ENCODE measurements at places on chromosomes 5 and 9. TPM values are rescaled to one million over a fixed set of nuclear protein-coding genes. Genes with fewer than 3 reads are reported as not detected.

DNA sequence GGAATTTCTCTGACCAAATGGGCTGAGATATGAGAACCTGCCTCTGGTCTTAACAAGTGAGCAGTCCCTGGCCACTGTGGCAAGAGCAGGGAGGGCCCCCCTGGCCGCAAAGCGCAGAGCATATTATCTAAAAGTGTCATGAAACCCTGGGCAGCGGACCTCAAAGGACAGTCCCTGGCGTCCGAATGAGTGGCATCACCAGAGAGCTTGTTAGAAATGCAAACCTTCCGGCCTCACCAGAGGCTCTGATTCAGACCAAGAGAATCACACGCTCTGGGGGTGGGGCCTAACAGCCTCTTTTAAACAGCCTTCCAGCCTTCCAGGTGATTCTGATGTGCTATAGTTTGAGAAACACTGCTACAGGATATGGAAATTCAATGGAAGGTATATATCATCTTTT lies 10.9 kb downstream of the PTPN3 start:
- no peaks in the 10 kb centered on the region for H3K4me1 ChIP-seq
- H3K4me3 ChIP-seq = no peak overlapping the region
- no peak for DNase-seq
- peaks cover 17% of the 10 kb centered on the region for H3K27me3 ChIP-seq
- H3K36me3 ChIP-seq = no peaks in the 10 kb centered on the region

DNA sequence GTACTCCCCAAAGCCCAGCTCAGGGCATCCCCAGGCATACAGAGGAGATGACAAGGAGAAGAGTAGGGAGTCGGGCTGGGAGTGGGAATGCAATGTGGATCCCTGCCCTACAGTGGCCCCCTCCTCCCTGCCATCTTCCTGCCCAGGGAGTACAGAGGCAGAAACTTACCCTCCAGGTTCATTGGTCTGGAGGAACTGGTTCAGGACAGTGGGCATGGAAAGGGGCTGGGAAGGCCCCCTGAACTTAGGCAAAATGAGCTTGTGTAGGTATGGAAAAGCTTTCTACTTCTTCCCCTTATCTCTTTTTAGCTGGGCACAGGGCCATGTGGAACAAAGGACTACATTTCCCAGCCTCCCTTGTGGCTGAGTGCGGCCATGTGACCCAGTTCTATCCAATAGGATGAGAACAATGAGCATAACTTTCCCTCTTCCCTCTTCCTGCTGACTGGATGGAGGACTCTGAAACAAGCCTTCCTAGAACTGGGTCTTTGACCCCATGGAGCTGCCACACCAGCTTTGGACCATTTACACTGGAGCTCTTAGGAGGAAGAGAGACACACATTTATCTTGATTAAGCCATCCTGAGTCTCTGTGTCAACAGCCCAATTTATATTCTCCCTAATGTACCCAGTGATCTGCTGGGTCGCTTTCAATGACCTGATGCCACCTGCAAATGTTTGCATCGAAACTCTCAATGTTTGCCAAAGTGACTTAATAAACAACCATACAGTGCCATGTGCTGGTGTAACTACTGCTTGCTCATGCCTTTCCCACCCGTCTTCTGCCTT lies 25.0 kb upstream of the HMCN2 start:
- H3K36me3 ChIP-seq = no peaks in the 10 kb centered on the region
- no peaks in the 10 kb centered on the region for H3K27me3 ChIP-seq
- H3K4me1 ChIP-seq = peaks cover 36% of the 10 kb centered on the region
- peak overlapping the region; percentile 51 for H3K27ac ChIP-seq
- peak; percentile 40 for DNase-seq

DNA sequence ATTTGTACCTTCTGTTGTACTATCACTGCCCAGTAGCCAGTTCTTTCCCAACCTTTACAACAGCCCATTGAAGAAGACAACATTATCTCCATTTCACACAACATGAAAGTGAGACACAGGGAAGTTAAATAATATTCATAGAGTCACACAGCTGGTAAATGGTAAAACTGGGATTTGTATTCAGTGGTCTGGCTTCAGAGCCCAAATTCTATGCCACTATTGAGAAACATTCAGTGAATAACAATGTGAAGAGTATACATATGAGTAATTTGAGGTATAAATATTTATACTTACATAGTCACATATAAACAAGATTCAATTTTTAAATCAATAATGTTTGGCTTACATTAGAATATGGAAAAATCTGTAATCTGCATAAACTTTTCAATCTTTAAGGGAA lies 13.8 kb downstream of the SMIM15 start:
- no peaks in the 10 kb centered on the region for H3K27me3 ChIP-seq
- no peak overlapping the region for H3K4me3 ChIP-seq
- no peak for DNase-seq
- H3K36me3 ChIP-seq = peaks cover 6% of the 10 kb centered on the region

DNA sequence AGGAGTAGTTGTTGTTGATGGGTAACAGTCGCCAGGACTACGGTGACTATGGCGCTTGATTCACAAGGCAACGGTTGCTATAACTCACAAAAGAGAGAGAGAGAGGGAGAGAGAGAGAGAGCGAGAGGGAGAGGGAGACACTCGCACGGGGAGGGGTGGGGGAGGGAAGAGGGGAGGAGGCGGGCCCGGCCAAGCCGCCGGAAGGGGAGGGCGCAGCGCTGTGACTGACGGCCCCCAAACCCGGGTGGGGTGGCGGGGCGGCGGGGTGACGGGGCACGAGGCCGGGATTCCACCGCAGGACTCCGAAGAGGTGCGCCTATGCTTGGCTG lies at the start of gene RFX3:
TSS of gene RFX3 (minus strand) at position 166 of the 329 bp plus-strand sequence. CDS start 130,413 bp downstream, outside the sequence.
- peak within 1 kb of the TSS; percentile 100 for H3K27ac ChIP-seq
- peaks cover 23% of the 10 kb centered on the region for H3K36me3 ChIP-seq
- DNase-seq = peak; percentile 90

- peaks cover 6% of the 10 kb centered on the region for H3K27me3 ChIP-seq
- no peaks in the 10 kb centered on the region for H3K4me1 ChIP-seq
Measured at GRCh38 chr9:68455451-68455850, 85.2 kb downstream of the TMEM252 start.

- H3K4me3 ChIP-seq = no peak overlapping the region
- DNase-seq = no peak
- peaks cover 3% of the 10 kb centered on the region for H3K27me3 ChIP-seq
- peaks cover 3% of the 10 kb centered on the region for H3K36me3 ChIP-seq
- no peak overlapping the region for H3K27ac ChIP-seq
Measured at GRCh38 chr5:16727755-16728325, 111.0 kb upstream of the RETREG1 start.

DNA sequence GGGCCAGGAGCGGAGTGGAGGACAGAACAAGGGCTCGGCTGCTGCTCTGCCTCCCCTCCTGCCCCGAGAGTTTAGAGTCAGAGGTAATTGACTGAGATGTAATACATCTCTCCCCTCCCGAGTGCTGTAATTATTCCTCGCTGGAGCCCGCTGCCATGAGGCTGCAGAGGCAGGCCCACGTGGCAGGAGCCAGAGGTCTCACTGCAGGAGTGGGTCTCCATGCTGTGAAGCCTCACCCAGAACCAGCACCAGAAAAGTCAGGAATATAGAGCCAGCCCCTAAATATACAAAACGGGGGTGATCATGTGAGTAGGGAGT lies 2.5 kb downstream of the FAM163B start:
- peaks cover 5% of the 10 kb centered on the region for H3K4me1 ChIP-seq
- no peak overlapping the region for H3K4me3 ChIP-seq
- H3K27me3 ChIP-seq = peaks cover 33% of the 10 kb centered on the region
- no peak overlapping the region for H3K27ac ChIP-seq
- no peak for DNase-seq
- no peaks in the 10 kb centered on the region for H3K36me3 ChIP-seq

DNA sequence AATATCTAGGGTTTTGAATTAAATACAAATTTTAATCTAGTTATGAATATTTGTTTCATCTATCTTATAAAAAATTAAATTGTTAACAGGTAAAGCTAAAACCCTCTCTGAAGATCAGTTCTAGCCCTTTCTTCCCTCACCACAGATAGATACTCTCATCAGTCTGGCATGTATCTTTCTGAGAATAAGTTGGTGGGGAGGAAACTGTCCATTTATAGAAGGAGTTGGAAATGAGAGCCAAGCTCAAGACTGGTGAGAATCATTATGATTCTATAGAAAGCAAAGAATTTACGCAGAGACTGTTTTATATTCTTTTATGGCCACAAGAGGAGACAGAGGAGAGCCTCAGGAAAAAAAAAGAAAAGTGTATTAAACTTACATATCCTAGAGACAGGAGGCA lies 59.0 kb downstream of the STARD4 start:
- H3K4me1 ChIP-seq = no peaks in the 10 kb centered on the region
- DNase-seq = no peak
- peaks cover 62% of the 10 kb centered on the region for H3K36me3 ChIP-seq
- H3K27ac ChIP-seq = no peak overlapping the region

GRCh38 chr9:93675336-93676150 lies 99.2 kb downstream of the PHF2 start:
- peaks cover 2% of the 10 kb centered on the region for H3K36me3 ChIP-seq
- no peak overlapping the region for H3K27ac ChIP-seq
- H3K27me3 ChIP-seq = no peaks in the 10 kb centered on the region
- no peak for DNase-seq
- no peak overlapping the region for H3K4me3 ChIP-seq

DNA sequence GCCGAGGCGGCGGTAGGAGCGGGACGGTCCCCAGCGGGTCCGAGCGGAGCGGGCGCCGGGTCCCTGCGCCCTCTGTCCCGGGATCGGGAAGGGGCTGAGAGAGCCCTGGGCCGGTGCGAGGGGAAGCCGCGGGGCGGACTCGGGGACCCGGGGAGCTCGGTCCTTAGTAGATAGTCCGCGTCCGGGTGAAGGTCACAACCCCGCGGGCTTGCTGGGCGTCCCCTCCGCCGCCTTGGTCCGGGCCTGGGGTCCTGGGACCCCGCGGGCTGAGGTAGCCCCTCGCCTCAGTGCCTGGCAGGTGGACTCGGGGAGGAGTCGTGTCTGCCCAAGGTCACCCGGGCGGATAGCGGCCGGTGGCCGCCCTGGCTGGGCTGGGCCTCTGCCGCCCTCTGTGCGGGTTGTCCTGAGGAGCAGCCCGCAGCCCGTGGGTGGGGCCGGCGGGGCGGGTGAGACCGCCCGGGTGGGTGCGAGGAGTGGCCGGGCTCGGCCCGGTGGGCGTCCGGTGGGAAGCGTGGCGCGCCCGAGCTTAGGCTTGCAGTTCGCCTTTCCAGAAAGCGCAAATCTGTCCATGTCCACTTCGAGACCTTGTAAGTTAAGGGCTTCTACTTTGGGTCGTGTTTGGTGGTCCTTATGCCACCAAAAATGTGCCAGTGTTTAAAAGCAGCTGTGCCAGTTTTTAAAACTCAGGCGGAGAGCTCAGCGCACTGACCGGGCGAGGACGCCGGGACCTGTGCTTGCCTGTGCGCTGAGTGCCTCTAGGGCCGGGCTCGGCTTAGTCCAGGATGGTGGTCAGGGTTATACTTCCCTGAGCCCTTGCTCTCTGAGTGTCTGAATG lies 554 bp downstream of the SDHA start:
- peaks cover 59% of the 10 kb centered on the region for H3K4me1 ChIP-seq
- peak overlapping the region; percentile 95 for H3K27ac ChIP-seq
- H3K4me3 ChIP-seq = peak overlapping the region; percentile 96
- no peaks in the 10 kb centered on the region for H3K27me3 ChIP-seq

DNA sequence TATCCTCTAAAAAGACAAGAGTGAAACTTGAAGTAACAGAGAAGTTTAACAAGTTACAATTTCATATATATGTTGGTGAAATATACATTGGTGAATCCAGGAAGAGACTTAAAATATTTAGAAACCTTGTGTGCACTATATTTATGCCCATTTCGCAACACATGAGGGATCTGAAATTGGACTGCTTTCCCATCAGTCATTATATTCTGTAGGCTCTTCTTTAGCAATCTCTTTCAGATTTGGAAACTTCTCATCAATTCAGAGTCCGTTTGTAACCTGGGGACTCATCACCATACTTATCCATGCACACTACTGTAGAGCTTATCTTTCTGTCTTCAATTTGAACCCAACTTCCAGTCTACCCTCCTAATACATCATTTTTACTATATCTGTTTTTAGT lies 2.1 kb downstream of the ITGA1 start:
- no peak overlapping the region for H3K27ac ChIP-seq
- no peak for DNase-seq
- H3K4me3 ChIP-seq = no peak overlapping the region
- peaks cover 30% of the 10 kb centered on the region for H3K27me3 ChIP-seq
- H3K36me3 ChIP-seq = peaks cover 3% of the 10 kb centered on the region

- peaks cover 10% of the 10 kb centered on the region for H3K36me3 ChIP-seq
- DNase-seq = no peak
- peaks cover 15% of the 10 kb centered on the region for H3K4me1 ChIP-seq
Measured at GRCh38 chr5:14998491-14998890, 126.9 kb upstream of the ANKH start.

- H3K27ac ChIP-seq = no peak overlapping the region
- no peaks in the 10 kb centered on the region for H3K4me1 ChIP-seq
- no peak for DNase-seq
- H3K4me3 ChIP-seq = no peak overlapping the region
- H3K36me3 ChIP-seq = no peaks in the 10 kb centered on the region
Measured at GRCh38 chr9:1458503-1458902, 408.3 kb downstream of the DMRT2 start.

DNA sequence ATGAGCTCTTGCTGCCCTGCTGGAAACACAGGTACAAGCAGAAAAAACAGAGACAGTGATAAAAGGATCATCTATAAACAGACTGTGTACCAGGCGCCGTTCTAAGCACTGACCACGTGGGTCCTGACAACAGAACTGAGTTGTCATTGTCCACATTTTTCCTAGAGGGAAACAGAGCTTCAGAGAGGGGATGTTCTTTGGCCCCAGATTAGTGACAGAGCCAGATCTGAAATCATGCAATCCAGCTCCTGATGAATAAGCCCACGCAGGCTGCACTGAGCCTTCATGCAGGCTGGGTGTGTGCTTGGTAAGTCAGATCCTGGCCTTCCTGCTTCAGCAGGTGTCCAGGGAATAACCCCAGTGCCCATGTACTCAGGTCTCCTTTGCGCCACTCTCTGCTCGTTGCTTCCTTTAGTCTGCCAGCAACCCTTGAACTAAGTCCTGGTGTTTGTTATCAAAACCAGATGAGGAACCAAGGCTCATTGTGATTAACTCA lies 22.8 kb upstream of the TCF7 start:
- H3K36me3 ChIP-seq = peaks cover 13% of the 10 kb centered on the region
- H3K4me3 ChIP-seq = peak overlapping the region; percentile 2
- peaks cover 76% of the 10 kb centered on the region for H3K4me1 ChIP-seq
- peak overlapping the region; percentile 89 for H3K27ac ChIP-seq
- DNase-seq = no peak
- H3K27me3 ChIP-seq = no peaks in the 10 kb centered on the region

SHISAL2B gene
- total RNA-seq = not detected

PCDHA1 gene
- total RNA-seq = not detected

PLAC8L1 gene
- 0.48 TPM for total RNA-seq

NAA35 gene
- 20.9 TPM for total RNA-seq

ADCY2 gene
- total RNA-seq = not detected

ABLIM3 gene
- total RNA-seq = not detected

NUTM2G gene
- not detected for total RNA-seq

All from activated CD4-positive, alpha-beta T cell treated with anti-CD3 and anti-CD28 coated beads, Interleukin-2, amount 10 ng/mL, durations not matched to agents 7 days and 5 days (primary cell).